Effector memory CD4-positive, alpha-beta T cell (primary cell): ENCODE measurements at places on chromosomes 11 and 22.

- DNase-seq, result no peak
These were observed 383.5 kb downstream of the SOX6 start for GRCh38 chr11:15972838-15973237.

GRCh38 chr11:61974766-61975631, 7.6 kb upstream of the FTH1 start:
- DNase-seq, result no peak

- DNase-seq, result no peak
These were observed 33.2 kb upstream of the FBLN1 start for GRCh38 chr22:45469281-45470073.

DNA sequence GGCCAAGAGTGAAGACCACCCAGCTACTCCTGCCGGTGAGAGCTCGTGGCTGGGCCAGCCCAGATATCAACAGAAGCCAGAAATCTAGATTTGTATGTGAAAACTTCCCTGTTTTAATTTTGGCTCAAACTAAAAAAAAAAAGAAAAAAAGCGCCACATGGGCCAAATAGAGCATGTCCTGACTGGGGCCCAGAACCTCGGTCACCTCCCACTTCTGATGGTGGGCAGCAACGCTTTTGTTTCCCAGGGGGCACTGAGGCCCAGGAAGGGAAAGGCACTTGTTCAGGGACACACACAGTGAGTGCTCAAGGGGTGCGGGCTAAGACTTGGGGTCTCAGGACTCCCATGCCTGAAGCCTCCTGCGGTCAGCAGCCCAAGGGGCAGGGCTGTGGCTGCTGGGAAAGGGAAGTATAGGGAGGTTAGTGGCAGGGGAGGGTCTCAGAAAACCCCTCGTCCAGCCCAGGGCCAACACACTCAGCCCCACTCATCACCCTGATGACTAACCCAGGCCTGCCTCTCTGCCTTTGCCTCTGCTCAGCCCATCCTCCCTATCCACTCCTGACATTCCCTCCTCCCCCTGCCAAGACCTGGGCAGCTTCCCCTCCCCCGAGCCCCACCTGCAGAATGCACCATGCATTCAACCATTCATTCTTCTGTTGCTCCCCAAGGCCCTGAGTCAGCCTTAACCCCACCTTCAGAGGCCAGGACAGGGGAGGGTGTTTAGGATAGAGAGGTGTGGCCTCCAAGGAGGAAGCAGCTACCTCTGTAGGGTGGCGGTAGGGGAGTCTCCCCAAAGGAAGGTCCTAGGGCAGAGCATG, 30.0 kb upstream of the TCF20 start:
- peak; percentile 29 for DNase-seq

- no peak for DNase-seq
These were observed 50.8 kb upstream of the OR4C15 start for GRCh38 chr11:55503449-55503848.

DNA sequence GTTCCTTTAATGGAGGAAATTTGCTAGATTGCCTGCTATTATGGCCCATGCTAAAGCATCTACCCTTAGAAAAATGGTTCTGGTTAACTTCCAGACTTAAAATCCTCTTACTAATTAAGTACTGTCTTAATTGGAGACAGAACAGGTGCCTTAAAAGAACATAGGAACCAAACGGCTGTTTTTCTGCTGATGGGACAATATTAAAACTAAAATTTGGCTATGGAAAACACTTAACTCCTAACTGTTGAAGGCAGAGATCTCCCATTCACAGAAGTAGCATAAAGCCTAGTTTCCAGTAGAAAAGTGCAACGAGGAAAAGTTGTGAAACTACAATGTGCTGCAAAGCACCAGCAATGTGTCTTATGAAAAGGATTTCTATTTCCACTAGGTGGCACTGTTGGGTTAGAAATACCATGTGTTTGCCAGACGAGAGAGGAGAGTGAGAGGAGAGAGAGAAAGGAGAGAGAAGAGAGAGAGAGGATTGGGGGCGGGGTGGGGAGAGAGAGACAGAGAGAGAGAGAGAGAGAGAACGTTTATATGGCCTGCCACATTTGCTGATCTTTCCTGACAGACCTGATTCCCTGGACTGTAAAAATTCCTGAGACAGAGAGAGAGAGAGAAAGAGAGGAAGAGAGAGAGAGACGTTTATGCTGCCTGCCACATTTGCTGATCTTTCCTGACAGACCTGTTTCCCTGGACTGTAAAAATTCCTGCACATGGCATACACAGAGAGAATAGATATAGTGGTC, 51.5 kb downstream of the FAM181B start:
- DNase-seq, result no peak

DNA sequence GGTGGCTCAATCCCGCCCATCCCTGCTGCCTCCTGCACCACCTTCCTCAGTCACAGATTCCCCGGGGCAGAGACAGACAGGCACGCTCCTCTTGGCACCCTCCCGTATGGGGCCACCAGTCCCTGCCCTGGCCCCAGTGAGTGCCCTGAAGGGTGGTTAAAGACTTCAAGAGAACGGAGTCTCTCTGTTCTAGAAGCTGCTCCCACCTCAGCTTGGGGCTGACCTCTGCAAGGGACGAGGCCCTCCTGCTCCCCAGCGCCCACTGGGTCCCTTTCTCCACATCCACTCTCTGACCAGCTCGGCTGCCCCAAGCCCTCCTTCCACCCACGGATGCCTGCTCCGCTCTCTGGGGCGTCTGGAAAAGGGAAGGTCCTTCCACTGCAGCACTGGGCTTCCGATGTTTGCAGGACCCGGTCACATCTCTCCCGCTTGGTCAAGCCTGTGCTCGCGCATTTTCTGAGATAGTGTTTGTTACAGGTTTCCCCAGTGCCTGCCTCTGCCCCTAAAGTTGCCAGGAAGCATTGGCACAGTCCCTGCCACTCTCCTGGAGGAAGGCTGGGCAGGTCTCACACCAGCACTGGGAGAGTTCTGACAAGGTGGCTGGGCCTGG, 1487.9 kb downstream of the TBC1D22A start:
- DNase-seq, result no peak

- no peak for DNase-seq
These were observed 160.4 kb downstream of the BRD1 start for GRCh38 chr22:49667236-49667635.

- no peak for DNase-seq
These were observed 89.2 kb downstream of the AMOTL1 start for GRCh38 chr11:94857337-94857736.

DNA sequence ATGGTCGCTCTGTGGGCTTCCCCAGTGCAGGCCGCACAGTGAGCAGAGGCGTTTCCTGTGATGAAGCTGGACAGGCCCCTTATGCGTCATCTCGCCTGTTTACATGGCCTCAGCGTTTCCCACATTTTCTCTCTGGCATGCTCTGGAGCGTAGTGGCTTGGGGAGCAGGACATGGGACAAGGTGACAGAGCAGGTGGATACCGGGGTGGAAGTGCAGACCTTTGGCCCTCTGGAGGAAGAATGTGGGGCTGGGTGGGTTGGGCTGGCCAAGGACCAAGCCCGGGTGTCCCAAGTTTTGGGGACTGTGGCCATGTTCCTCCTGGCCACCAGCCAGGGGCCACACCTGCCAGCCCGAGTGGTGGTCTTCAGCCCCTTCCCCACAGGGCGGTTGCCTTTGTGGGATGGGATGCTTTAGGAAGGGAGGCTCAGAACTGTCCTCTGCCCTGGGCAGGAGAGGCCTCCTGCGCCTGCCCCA, 446.6 kb downstream of the TBC1D22A start:
- DNase-seq, result no peak

GRCh38 chr11:129576652-129577051, 201.0 kb downstream of the BARX2 start:
- no peak for DNase-seq

- no peak for DNase-seq
These were observed 405.7 kb downstream of the BUD13 start for GRCh38 chr11:116366980-116367645.

GRCh38 chr11:91104237-91104636, 881.4 kb upstream of the CHORDC1 start:
- DNase-seq, result no peak

DNA sequence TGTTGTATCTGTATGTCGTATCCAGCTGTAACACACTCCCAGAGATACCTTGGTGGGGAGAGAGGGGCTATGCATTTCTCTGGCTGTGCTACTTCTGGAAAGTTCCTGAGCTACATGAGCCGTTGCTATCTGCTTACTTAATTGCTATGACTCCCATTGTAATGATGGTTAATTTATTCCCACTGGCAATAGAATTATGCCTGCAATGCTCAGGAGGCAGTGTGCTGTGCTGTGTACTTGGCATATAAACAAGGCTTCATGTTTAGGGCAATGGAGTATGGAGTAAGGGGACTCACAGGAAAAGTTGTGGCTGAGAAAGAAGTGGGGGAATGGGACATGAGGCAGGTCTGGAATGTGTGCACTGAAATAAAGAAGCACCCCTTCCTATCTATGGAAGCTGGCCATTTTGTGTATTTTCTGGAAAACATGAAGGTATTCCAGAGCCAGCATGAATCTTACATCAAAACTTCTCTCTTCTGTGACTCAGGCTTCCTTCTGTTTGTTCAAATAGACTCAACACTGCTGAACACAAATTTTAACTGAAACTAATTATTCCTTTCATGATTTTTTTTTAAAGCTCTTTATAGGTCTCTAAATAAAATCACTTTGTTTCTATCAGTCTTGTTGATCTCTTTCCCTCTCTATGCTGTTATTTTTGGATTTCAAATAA, 40.6 kb downstream of the CD44 start:
- DNase-seq, result no peak

DNA sequence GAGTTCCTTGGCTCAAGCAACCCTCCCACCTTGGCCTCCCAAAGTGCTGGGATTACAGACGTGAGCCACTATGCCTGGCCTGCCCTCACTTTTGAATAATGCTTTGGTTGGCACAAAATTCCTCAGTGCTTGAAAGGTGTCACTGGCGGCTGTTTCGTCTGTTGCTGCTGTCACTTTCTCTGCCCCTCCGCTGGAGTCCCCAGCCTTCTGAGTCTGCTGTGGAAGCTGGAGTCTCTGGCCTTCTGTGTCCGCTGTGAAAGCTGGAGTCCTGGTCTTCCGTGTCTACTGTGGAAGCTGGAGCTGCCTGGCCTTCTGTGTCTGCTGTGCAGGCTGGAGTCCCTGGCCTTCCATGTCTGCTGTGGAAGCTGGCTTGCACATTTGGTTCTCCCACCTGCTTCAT, 4.9 kb upstream of the KRTAP5-1 start:
- no peak for DNase-seq

DNA sequence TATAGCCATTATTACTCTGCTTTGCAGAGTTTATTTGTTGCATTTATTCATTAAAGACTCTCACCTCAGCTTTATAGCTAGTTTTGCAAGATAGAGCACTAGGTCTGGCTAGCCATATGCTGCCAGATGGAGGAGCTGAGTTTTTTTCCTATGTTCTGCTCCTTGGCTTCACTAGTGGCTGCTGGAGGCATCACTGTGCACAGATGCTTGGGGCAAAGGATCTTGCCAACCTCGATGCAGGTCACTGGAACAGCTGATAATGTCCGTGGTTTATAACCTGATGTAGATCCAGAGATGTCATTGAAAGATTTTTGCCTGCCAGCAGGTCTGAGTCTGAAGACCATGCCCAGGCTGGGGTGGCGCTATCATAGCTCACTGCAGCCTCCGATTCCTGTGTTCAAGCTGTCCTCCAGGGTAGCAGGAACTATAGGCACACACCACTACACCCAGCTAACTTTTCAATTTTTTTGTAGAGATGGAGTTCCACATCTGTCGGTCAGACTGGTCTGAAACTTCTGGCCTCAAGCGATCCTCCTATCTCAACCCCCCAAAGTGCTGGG, 63.2 kb downstream of the PACS1 start:
- DNase-seq, result no peak

DNA sequence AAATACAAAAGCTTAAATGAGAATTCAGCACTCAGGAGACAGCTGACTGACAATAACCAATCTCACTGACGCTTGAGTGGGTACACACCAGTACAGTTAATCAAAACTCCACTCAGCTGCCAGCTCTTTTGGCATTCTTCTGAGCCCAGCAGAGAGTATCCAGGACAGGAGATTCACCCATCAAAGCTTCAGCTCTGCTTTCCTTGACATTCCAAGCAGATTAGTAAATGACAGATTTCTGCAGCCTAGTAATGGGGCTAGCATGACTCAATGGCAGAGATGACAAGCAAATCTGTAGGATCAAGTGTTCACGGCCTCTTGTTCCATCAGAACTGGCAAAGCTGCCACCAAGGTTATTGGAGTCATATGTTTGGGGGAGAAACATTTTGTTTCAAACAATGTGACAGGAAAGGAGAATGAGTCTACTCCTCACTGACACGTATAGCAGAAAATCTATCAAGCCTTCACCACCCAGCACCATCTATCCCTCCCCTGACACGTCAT, 420.0 kb downstream of the DYNC2H1 start:
- no peak for DNase-seq

DNA sequence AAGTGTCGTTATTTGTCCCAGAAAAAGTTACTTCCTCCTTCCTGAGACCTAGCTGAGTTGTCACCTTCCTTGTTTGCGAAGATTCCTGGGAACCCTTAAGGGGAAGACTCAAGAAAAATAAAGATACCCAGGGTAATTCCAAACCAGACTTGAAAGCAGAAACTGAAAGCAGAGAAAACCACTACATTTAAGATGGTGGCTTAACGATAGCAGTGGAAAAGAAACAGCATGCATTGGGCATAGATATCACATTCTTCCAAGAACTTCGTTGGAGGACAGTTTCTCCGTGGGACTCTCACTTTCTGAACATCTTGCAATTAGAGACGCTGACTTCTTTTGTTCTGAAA, 89.1 kb downstream of the FAM76B start:
- no peak for DNase-seq

GRCh38 chr11:90223248-90223585, 368 bp upstream of the CHORDC1 start:
- no peak for DNase-seq

DNA sequence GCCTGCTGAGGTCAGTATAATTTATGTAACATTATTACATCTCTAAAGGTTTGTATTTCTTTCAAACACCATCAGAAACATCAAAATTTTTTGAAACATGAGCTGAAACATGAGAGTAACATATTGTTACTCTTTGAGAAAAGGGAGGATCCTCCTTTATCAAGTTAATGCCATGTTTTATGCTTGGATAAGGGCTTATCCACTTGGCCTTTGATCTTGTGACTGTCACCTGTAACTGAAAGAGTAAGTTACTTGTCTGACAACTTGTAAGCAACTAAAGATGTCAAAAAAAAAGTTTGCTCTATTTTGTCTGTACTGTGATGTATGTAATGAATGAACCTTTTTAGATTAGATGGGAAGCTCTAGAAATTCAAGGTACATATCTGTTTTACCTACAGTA, 59.6 kb downstream of the FAR1 start:
- DNase-seq, result no peak

- no peak for DNase-seq
These were observed 200.0 kb upstream of the NAV2 start for GRCh38 chr11:19512618-19513017.

DNA sequence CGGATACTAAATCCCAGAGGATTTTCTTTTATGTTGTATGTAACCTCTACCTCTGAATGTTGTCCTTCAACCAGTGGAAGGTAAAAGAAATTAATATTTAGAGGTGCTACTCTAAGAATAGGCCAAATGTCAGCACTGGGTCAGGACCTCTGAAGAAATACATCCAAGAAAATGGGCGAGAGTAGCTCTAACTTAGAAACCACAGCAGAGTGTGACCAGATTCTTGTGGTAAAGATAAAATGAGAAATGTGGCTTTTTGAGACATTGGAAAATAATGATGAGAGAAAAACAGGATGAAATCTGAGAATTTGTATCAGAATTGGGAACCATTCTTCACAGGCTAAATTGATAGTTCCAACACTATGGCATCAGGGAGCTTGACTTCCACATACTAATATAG, 63.5 kb downstream of the CSTPP1 start:
- DNase-seq, result no peak

- peak; percentile 51 for DNase-seq
These were observed 70.3 kb downstream of the TNRC6B start for GRCh38 chr22:40247976-40248375.
